ENCODE measurements at places on chromosomes 1 and 21. TPM values are rescaled to one million over a fixed set of nuclear protein-coding genes. Genes with fewer than 3 reads are reported as not detected.

DNA sequence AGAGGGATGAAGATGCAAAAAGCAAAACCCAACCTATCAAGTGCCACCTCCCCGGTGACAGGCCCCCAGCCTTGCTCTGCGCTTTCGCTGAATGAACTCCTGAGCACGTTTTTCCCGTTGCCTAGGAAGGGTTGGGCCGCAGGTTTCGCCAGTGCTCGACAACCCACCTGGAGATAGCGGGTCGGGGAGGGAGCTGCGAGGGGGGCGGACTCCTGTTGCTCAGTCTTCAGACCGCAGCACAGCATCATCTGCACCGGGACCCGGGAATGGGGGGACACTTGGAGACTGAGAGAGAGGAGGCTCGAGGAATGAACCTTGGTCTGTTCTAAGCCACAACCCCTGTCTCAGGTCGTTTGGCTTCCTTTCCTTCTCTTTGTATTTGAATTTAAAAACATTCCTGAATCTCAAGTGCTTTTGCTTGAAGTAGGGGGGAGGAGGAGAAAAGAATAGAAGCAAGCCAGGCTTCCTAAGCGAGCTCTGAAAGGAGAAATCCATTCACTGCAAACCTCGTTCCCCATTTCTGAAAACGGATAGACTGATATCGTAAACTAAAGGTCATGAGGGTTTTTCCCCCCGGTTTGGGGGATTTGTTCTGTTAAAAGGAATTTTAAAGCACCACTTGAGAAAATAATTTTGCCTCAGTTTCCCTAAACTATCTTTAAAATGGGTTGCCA lies 1.2 kb downstream of the AK5 start:
- no peaks in the 10 kb centered on the region for H3K36me3 ChIP-seq
- H3K4me1 ChIP-seq, result peaks cover 10% of the 10 kb centered on the region
- peak overlapping the region; percentile 72 for H3K4me3 ChIP-seq
- no peak overlapping the region for H3K27ac ChIP-seq

DNA sequence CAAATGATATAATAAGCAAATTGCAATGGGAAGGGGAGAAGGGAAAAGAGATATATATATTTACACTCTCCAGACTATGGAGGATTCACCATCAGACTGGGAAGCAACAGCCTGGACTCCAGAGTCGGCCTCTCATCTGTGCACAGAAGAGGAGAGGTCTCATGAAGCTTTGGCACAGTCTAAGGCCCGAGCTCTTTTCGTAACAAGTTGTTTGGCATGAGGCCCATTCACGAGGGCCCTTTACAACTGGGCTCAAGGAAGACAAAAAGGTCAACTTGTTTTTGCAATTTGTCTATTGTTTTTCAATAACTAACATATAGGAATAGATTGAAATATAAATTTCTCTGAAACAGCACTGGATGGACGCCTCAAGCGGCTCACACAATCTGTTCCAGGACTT lies 66.7 kb upstream of the AJAP1 start:
- DNase-seq, result no peak
- H3K27ac ChIP-seq, result no peak overlapping the region
- H3K4me1 ChIP-seq, result no peaks in the 10 kb centered on the region
- H3K36me3 ChIP-seq, result no peaks in the 10 kb centered on the region
- no peak overlapping the region for H3K4me3 ChIP-seq

CD52 gene
- not detected for total RNA-seq

ADGRL2 gene
- 64.2 TPM for total RNA-seq

- peaks cover 22% of the 10 kb centered on the region for H3K4me1 ChIP-seq
- H3K36me3 ChIP-seq, result no peaks in the 10 kb centered on the region
- H3K27ac ChIP-seq, result peak overlapping the region; percentile 36
- no peak for DNase-seq
These were observed 35.9 kb downstream of the FHAD1 start for GRCh38 chr1:15282810-15283474.

GRCh38 chr1:117401761-117402160 lies 34.5 kb downstream of the MAN1A2 start:
- H3K4me1 ChIP-seq, result no peaks in the 10 kb centered on the region
- no peak overlapping the region for H3K4me3 ChIP-seq
- no peak overlapping the region for H3K27ac ChIP-seq
- H3K36me3 ChIP-seq, result peaks cover 18% of the 10 kb centered on the region
- no peak for DNase-seq

DNA sequence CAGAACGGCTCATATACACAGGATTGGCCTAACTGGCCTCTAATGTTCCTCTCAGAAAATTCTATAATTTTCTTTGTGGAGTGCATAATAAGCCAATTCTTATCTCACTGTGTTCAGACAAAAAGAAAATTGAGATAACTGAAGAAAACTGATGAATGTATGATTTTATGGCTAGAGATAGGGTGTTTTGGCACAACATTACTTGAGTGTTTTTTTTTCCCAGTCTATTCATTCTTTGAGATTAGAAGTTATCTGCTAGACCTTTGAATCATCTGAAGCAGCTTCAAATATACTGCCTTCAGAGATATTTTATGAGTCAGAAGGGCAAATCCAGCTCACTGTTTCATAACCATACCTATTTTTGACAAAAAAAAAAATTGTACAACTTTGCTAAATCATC lies 85.6 kb downstream of the VAV3 start:
- H3K27me3 ChIP-seq, result peaks cover 7% of the 10 kb centered on the region
- H3K27ac ChIP-seq, result no peak overlapping the region
- no peak for DNase-seq
- peaks cover under 1% of the 10 kb centered on the region for H3K4me1 ChIP-seq

RPAP2 gene
- total RNA-seq, result 30.5 TPM

CRYAA gene
- total RNA-seq, result not detected

DNA sequence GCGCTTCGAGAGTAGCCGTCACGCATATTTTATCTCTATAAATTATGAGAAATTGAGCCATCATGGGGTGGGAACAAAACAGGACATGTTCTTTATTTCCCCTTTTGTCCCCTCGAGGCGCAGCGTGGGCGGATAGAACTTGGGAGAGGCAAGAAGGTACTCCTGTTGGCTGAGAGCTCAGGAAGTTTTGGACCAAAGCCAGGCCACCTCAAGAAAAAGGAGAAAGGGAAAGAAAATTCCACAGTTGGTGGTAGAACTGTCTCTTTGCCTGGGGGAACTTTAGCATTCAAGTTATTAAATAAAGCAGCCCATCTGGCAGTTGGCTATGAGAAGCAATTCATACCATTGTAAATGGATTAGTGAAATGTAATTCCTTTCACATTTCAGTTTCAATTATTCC lies 76.4 kb upstream of the DSCAM start:
- DNase-seq, result no peak
- H3K36me3 ChIP-seq, result peaks cover under 1% of the 10 kb centered on the region
- peaks cover 2% of the 10 kb centered on the region for H3K4me1 ChIP-seq
- H3K27me3 ChIP-seq, result no peaks in the 10 kb centered on the region

GRCh38 chr1:42742141-42742540 lies 2.1 kb upstream of the CLDN19 start:
- H3K4me3 ChIP-seq, result no peak overlapping the region
- DNase-seq, result no peak
- no peaks in the 10 kb centered on the region for H3K27me3 ChIP-seq

CD55 gene
- total RNA-seq, result 5.3 TPM

DNA sequence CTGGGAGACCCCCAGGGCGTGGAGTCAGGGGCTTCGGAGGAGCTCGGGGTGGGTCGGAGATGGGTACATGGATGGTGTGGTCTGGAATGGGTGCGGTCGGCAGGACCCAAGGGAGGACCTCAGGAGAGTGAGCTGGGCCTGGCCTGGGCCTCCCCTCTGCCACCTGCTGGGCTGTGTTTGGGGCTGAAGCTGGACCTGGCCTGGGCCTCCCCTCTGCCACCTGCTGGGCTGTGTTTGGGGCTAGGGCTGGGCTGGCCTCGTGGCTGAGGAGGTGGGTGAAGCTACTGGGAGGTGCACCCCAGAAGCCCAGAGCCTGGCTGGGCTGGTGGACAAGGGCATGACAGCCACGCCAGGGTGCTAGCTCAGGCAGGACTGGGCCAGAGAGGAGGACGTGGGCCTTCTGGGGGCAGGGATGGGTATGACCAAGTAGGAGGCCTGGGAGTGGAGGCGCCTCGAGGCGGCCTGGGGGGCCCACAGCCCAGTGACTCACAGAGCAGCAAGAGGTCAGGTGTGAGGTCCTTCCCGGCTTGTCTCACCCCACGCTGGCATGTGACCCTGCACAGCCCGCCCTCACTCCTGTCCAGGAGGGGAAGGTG lies 14.5 kb downstream of the SAMD11 start:
- H3K4me3 ChIP-seq, result no peak overlapping the region
- H3K27me3 ChIP-seq, result no peaks in the 10 kb centered on the region
- H3K36me3 ChIP-seq, result no peaks in the 10 kb centered on the region
- no peak overlapping the region for H3K27ac ChIP-seq

GRCh38 chr1:90534663-90535295 lies 182.3 kb downstream of the BARHL2 start:
- no peaks in the 10 kb centered on the region for H3K4me1 ChIP-seq
- no peak overlapping the region for H3K27ac ChIP-seq
- H3K36me3 ChIP-seq, result no peaks in the 10 kb centered on the region
- peaks cover 20% of the 10 kb centered on the region for H3K27me3 ChIP-seq
- no peak for DNase-seq
- no peak overlapping the region for H3K4me3 ChIP-seq

NFASC gene
- not detected for total RNA-seq

DNA sequence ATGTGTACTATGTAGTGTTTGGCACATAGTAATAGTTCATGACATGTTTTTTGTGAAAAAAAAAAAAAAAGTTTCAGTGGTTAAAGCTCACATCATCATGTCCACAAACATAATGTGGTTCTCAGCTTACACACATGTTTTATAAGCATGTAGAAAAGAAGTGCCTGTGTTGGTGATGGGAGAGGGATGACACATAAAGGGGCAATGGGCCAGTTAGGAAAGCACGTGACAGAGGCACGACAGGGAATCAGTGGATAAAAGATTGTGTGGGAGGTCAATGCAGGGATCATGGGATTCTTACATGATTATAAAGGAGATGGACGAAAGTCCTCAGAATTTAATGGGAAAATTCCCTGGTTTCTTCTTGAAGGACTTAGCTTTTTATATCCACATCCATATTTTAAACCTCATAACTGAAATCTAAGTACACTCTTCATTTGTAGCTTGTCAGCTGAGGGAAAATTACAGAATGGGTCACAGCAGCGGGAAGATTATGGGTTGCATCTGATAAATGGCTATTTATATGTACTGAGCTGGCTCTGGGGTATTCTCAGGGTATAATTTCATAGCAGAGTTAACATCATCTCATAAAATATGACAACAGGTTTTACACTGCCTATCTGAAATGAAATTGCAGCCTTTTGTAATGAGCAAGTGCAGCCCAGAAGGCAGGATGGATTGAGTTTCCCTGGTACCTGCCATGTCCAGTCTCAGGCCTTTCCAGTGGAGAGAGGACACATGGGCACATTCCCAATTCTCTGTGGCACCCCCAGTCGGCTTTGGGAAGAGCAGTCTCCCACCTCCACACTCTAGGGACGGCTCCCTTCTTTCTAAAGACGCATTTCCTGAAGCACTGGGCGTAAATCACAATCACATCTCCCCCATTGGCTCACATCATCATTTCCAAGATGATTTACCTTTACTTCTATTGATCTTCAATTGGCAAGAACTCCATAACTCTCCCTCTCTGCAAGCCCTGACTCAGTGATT lies 42.3 kb upstream of the NHLH2 start:
- H3K27ac ChIP-seq, result no peak overlapping the region
- peaks cover 19% of the 10 kb centered on the region for H3K27me3 ChIP-seq
- no peak overlapping the region for H3K4me3 ChIP-seq
- H3K4me1 ChIP-seq, result no peaks in the 10 kb centered on the region
- H3K36me3 ChIP-seq, result no peaks in the 10 kb centered on the region
- no peak for DNase-seq

DNA sequence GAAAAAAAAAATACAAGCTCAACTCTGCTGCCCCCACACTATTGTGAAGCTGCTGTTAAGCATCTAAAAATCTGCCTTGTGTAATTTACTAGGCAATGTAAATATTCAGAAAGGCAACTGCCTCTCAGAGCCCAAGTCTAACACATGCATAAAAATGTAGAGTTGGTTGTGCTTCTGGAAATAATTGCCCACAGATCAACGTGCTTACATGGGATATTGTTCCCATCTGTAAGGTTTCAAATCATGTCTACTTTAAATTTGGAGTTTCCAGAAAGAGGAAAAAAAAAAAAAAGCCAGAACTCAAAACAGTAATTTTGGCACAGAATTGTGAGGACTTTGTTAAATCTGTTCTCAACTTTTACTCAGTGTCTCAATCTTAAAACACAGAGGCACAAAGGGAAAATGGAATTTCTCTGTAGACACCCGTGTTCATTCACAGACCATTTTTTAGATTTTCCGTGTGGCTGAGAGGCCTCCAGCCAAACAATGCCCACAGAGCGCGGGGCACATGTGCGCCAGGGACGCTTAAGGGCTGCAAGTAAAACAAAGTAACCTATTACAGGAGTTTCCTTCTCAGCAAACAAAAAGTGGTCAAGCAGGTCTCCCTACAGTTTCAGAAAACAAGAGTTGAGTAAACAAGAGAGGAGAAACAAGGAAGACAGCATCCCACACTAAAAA lies 115.5 kb downstream of the RERE start:
- peak overlapping the region; percentile 81 for H3K4me3 ChIP-seq
- H3K27me3 ChIP-seq, result no peaks in the 10 kb centered on the region
- DNase-seq, result no peak
- H3K36me3 ChIP-seq, result no peaks in the 10 kb centered on the region
- peaks cover 56% of the 10 kb centered on the region for H3K4me1 ChIP-seq

RGS8 gene
- total RNA-seq, result 0.17 TPM

NBL1 gene
- 158 TPM for total RNA-seq

- no peak overlapping the region for H3K4me3 ChIP-seq
- H3K36me3 ChIP-seq, result no peaks in the 10 kb centered on the region
- peak; percentile 49 for DNase-seq
- no peaks in the 10 kb centered on the region for H3K4me1 ChIP-seq
- peaks cover 57% of the 10 kb centered on the region for H3K27me3 ChIP-seq
These were observed 90.0 kb downstream of the VWA5B1 start for GRCh38 chr1:20380616-20381035.

MYOM3 gene
- 0.70 TPM for total RNA-seq

- H3K4me3 ChIP-seq, result no peak overlapping the region
- DNase-seq, result no peak
- H3K27me3 ChIP-seq, result no peaks in the 10 kb centered on the region
- no peak overlapping the region for H3K27ac ChIP-seq
These were observed 14.6 kb downstream of the RIPK4 start for GRCh38 chr21:41752231-41752681.

CLCA1 gene
- total RNA-seq, result not detected

GRCh38 chr1:41476807-41477361 lies 7.6 kb downstream of the EDN2 start:
- H3K27me3 ChIP-seq, result peaks cover 2% of the 10 kb centered on the region
- no peak overlapping the region for H3K4me3 ChIP-seq
- H3K27ac ChIP-seq, result peak overlapping the region; percentile 22
- DNase-seq, result peak; percentile 60
- peaks cover 54% of the 10 kb centered on the region for H3K4me1 ChIP-seq
- H3K36me3 ChIP-seq, result no peaks in the 10 kb centered on the region

DNA sequence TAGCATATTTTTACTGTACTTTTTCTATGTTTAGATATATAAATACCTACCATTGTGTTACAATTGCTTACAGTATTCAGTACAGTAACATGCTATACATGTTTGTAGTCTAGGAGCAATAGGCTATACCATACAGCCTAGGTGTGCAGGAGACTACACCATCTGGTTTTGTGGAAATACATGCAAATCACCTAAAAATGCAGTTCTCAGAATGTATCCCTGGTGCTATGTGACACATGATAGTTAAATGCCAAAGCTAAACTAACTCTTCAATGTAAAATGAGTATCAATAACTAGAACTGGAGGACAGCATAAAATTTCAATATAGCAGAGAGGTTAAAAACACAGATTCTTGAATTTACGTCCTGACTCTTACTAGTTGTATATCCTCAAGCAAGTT lies 14.8 kb downstream of the NUCKS1 start:
- no peak overlapping the region for H3K4me3 ChIP-seq
- H3K27me3 ChIP-seq, result no peaks in the 10 kb centered on the region
- no peak overlapping the region for H3K27ac ChIP-seq
- no peaks in the 10 kb centered on the region for H3K36me3 ChIP-seq

Measured in chondrocyte (in vitro differentiated cells).